ENCODE measurements at places on chromosomes 16 and 17. TPM values are rescaled to one million over a fixed set of nuclear protein-coding genes. Genes with fewer than 3 reads are reported as not detected.

DNA sequence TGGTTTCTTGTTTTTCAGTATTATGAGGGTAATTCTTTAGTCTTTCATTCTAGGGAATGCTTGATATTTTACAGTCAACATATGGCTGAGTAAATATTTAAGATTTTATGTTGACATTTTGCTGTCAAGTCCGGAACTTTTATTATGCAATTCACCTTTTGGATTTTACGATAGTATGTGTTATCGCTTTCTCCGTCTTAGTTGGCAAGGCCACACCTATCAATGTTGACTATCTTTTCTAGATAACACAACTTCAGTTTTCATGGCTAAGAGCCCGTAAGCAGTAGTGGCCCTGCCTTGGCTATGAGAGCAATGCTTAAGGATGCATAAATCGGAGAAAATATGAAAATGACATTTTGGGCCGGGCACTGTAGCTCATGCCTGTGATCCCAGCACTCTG lies 39.5 kb upstream of the CDH13 start:
- no peaks in the 10 kb centered on the region for H3K36me3 ChIP-seq
- H3K4me1 ChIP-seq, result no peaks in the 10 kb centered on the region
- no peak overlapping the region for H3K27ac ChIP-seq
- no peak overlapping the region for H3K4me3 ChIP-seq
- no peak for DNase-seq

GRCh38 chr16:66382966-66383299 lies 16.4 kb downstream of the CDH5 start:
- peak overlapping the region; percentile 86 for H3K27ac ChIP-seq
- DNase-seq, result no peak
- H3K36me3 ChIP-seq, result no peaks in the 10 kb centered on the region
- no peaks in the 10 kb centered on the region for H3K27me3 ChIP-seq

DNA sequence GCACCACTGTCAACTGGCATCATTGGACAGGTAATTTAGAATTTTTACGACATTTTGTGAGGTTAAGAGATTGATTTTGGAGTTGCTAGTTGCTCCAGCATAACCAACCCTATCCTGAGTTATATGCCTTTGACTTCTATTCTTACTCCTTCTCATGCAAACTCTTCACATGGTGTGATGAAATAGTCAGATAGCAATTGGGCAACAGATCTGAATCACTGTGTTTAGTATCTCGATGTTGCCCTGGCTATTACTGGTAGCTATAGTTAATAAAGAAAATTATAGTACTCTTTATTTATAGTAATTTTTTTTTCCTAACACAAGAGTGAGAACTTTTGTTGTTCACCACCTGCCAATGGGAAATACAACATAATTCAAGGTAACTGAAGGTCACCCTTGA lies 494.8 kb upstream of the TOM1L1 start:
- H3K27ac ChIP-seq, result no peak overlapping the region
- H3K4me1 ChIP-seq, result no peaks in the 10 kb centered on the region
- peaks cover 1% of the 10 kb centered on the region for H3K27me3 ChIP-seq
- H3K4me3 ChIP-seq, result no peak overlapping the region

DNA sequence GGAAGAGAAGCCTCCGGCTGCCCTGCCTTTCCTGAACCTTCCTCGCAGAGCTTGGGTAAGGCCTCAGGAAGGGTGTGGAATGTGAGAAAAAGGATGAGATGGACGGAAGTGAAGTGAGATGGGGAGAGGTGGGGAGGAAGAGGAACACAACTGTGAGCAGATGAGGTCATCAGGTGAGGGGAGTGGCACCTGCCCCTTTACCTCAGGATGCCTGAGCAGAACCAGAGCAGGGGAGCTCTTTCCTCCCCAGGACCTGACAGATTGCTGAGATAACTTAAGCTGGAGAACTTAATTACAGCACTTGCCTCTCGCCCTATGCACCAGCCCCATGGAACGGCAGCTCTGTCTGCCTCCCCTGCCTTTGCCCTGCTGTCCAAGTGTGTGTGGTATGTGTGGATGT lies 29.8 kb downstream of the TMEM132E start:
- no peaks in the 10 kb centered on the region for H3K36me3 ChIP-seq
- H3K4me1 ChIP-seq, result no peaks in the 10 kb centered on the region
- DNase-seq, result no peak
- no peak overlapping the region for H3K27ac ChIP-seq
- H3K4me3 ChIP-seq, result no peak overlapping the region

- H3K27ac ChIP-seq, result no peak overlapping the region
- no peak overlapping the region for H3K4me3 ChIP-seq
- peaks cover 22% of the 10 kb centered on the region for H3K27me3 ChIP-seq
- H3K4me1 ChIP-seq, result peaks cover 15% of the 10 kb centered on the region
Observed at GRCh38 chr17:16818821-16819683, 129.0 kb downstream of the CCDC144A start.

- no peak for DNase-seq
- H3K4me3 ChIP-seq, result no peak overlapping the region
- peaks cover 24% of the 10 kb centered on the region for H3K4me1 ChIP-seq
- no peak overlapping the region for H3K27ac ChIP-seq
- H3K27me3 ChIP-seq, result no peaks in the 10 kb centered on the region
- H3K36me3 ChIP-seq, result peaks cover 2% of the 10 kb centered on the region
Observed at GRCh38 chr16:79668502-79668901, 68.0 kb upstream of the MAF start.

- peaks cover 5% of the 10 kb centered on the region for H3K36me3 ChIP-seq
- H3K4me3 ChIP-seq, result no peak overlapping the region
- H3K27ac ChIP-seq, result no peak overlapping the region
- H3K4me1 ChIP-seq, result peaks cover 23% of the 10 kb centered on the region
Observed at GRCh38 chr17:75813081-75814020, 28.7 kb downstream of the UNK start.

DNA sequence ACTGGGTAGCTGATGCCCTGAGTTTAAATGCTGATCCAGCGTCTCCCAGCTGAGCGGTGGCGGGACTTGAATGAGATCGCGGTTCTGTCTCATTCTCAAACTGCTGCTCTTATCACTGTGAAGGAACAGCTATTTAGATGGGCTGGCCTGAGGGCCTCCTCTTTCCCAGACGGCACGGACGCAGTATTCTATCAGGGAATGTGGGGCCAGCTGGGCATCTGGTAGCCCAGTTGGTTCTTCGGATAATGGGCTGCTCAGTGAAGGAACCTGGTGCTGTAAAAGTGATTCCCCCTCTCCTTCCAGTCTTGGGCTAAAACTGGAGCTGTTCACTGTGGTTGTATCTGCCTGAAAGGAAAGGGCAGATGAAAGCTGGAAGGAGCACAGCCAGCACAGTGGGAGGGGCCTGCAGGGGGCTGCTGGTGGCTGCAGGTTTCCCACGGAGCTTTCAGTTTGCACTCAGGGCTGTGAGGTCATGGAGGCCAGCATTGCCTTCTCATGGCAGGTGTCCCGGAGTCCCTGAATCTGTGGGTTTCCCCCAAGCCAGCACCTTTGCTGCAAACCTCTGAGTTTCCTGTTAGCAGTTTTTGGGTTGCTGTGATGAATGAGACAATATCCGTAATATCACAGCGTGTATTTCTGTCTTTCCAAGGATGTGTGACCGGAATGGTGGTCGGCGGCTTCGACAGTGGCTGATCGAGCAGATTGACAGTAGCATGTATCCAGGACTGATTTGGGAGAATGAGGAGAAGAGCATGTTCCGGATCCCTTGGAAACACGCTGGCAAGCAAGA lies 3.6 kb downstream of the IRF8 start:
- peaks cover 53% of the 10 kb centered on the region for H3K27me3 ChIP-seq
- H3K4me3 ChIP-seq, result no peak overlapping the region
- no peak overlapping the region for H3K27ac ChIP-seq
- peaks cover 5% of the 10 kb centered on the region for H3K4me1 ChIP-seq

- peak; percentile 78 for DNase-seq
- H3K4me3 ChIP-seq, result no peak overlapping the region
- no peaks in the 10 kb centered on the region for H3K4me1 ChIP-seq
Observed at GRCh38 chr17:79942591-79943346, 92.9 kb downstream of the TBC1D16 start.

GRCh38 chr17:78761789-78762406 lies 20.2 kb downstream of the CYTH1 start:
- no peaks in the 10 kb centered on the region for H3K36me3 ChIP-seq
- H3K27ac ChIP-seq, result peak overlapping the region; percentile 54
- no peak for DNase-seq
- peaks cover 47% of the 10 kb centered on the region for H3K4me1 ChIP-seq

DNA sequence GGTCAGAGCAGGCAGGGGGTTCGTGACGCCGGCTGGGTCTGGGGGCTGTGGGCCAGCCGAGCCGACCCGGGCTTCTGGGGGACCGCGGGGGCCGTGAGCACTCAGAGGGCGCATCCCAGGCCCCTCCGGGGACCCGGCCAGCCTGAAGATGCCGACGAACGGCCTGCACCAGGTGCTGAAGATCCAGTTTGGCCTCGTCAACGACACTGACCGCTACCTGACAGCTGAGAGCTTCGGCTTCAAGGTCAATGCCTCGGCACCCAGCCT lies 140 bp downstream of the FSCN2 start:
- H3K4me3 ChIP-seq, result no peak overlapping the region
- no peaks in the 10 kb centered on the region for H3K27me3 ChIP-seq

GRCh38 chr16:65318138-65318537 lies 196.3 kb upstream of the CDH11 start:
- DNase-seq, result no peak
- no peak overlapping the region for H3K27ac ChIP-seq
- H3K4me1 ChIP-seq, result peaks cover 39% of the 10 kb centered on the region
- H3K36me3 ChIP-seq, result no peaks in the 10 kb centered on the region
- no peak overlapping the region for H3K4me3 ChIP-seq

- peak overlapping the region; percentile 43 for H3K27ac ChIP-seq
- H3K27me3 ChIP-seq, result no peaks in the 10 kb centered on the region
- DNase-seq, result no peak
- H3K4me3 ChIP-seq, result no peak overlapping the region
- peaks cover 19% of the 10 kb centered on the region for H3K4me1 ChIP-seq
Observed at GRCh38 chr17:45111850-45112249, 20.5 kb downstream of the PLCD3 start.

DNA sequence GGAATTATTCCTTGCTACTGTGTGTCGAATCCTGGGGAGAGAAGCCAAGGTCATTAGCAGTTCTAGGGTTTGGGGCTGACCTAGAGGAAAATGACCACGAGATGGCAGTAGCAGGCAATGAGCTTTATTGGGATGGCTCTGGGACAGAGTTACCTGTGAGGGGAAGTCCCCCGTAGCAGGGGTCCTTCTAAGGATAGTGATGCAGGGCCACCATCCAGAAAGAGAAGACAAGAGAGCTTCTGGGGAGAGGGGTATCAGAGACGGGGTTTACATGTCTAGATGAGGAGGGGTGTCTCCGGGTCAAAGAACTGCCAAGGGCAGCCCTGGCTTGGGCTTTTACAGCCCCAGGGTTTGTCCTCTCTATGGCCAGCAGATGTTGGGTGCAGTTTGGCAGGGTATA lies 6.4 kb upstream of the GGT6 start:
- H3K36me3 ChIP-seq, result no peaks in the 10 kb centered on the region
- DNase-seq, result no peak
- H3K27me3 ChIP-seq, result peaks cover 2% of the 10 kb centered on the region
- H3K4me3 ChIP-seq, result no peak overlapping the region

GRCh38 chr16:67666559-67667452 lies at the start of the genes C16orf86 and ENKD1:
TSS of gene C16orf86 (plus strand) at chr16:67666814. CDS start at chr16:67666971, 157 bp downstream.
TSS of gene ENKD1 (minus strand) at chr16:67666750. CDS start at chr16:67666442, 308 bp downstream.
- H3K36me3 ChIP-seq, result no peaks in the 10 kb centered on the region
- H3K4me1 ChIP-seq, result peaks cover 15% of the 10 kb centered on the region
- H3K27me3 ChIP-seq, result no peaks in the 10 kb centered on the region

- no peak overlapping the region for H3K4me3 ChIP-seq
- no peaks in the 10 kb centered on the region for H3K4me1 ChIP-seq
- no peak overlapping the region for H3K27ac ChIP-seq
- H3K36me3 ChIP-seq, result no peaks in the 10 kb centered on the region
- no peaks in the 10 kb centered on the region for H3K27me3 ChIP-seq
- no peak for DNase-seq
Observed at GRCh38 chr16:78796221-78796866, 696.9 kb downstream of the WWOX start.

GRCh38 chr17:67238991-67239390 lies 6.0 kb downstream of the HELZ start:
- DNase-seq, result no peak
- H3K4me3 ChIP-seq, result no peak overlapping the region
- peaks cover 19% of the 10 kb centered on the region for H3K36me3 ChIP-seq
- H3K4me1 ChIP-seq, result peaks cover 48% of the 10 kb centered on the region
- no peaks in the 10 kb centered on the region for H3K27me3 ChIP-seq

DNA sequence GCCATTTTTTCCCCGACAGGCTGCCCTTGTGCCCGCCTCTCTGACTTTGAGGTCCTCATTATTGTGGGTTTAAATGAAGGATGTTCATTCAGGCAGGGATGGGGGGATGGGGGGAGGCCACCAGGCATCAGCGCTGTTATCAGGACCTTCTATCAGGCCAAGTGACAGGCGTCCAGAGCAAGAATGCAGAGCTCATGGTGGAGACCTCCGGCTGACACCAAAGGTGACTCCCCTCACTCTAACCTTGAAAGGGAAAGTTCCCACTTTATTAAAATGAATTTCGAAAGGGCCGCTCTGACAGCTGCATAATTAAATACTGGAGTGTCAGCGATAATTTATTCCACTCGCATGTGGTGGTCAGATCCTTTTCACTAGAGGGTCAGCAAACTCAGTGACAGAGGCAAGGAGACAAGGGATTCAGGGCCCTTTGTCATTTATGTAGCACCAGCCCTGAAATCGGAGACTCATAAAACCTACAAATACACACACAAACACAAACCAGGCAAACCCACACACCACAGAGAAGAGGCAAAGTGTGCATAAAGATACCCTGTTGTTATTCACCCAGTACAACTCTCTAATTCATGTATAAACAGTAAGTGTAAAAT lies 436.0 kb downstream of the MAF start:
- H3K4me3 ChIP-seq, result no peak overlapping the region
- H3K27ac ChIP-seq, result no peak overlapping the region
- DNase-seq, result no peak
- H3K27me3 ChIP-seq, result no peaks in the 10 kb centered on the region

- DNase-seq, result no peak
- peaks cover 18% of the 10 kb centered on the region for H3K4me1 ChIP-seq
- H3K36me3 ChIP-seq, result peaks cover 9% of the 10 kb centered on the region
Observed at GRCh38 chr17:60269417-60269816, 119.6 kb downstream of the CA4 start.

SLC2A4 gene
- total RNA-seq, result 0.30 TPM

CIAO3 gene
- total RNA-seq, result 22.1 TPM

ITGAL gene
- total RNA-seq, result not detected

GAS7 gene
- 6.9 TPM for total RNA-seq
